ENCODE measurements at places on chromosomes 4 and X. TPM values are rescaled to one million over a fixed set of nuclear protein-coding genes. Genes with fewer than 3 reads are reported as not detected.

DNA sequence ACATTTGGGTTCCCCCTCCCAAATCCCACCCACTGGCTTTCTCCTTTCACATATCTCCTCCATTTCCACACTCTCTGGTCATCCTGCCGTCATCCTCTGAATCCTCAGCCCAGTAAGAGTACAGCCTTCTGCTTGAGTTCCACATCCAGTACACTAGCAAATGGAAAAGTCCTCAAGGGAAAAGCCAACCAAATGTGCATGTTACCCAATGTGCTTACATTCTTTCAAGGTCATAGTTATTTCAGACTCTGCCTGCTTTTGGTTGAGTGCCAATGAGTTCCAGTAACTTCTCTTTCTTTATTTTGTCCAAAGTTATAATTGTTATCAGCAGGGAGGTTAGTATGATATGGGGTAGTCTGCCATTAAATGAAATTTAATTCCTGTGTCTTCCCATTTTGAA, 78.1 kb downstream of the SRPX start:
- DNase-seq = no peak

DNA sequence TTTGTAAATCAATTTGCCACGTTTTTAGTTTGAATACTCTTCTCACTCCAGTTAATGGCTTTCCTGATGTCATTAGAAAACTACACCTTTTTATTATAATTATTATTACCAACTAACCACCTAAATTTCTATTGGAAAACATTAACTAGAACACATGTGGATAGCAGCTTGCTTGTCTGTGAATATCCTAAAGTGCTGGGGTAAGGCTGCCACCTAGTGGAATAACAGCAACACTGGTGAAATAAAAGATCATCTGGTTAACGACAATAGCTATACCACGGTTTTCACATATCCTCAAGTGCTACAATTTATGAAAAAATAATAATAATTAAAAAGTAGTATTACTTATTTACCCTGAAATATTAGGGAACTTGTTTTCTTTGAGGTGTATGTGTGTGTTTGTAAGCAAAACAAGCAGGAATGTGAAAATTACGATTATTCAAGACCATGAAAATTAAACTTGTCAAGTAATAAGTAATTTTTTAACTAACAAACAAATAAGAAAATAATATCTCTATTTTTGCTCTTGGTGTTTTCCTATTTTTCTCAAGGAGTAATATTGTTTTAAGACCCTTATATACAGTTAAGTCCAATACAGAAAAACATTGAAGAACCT, 130.1 kb upstream of the TECRL start:
- no peak for DNase-seq

DNA sequence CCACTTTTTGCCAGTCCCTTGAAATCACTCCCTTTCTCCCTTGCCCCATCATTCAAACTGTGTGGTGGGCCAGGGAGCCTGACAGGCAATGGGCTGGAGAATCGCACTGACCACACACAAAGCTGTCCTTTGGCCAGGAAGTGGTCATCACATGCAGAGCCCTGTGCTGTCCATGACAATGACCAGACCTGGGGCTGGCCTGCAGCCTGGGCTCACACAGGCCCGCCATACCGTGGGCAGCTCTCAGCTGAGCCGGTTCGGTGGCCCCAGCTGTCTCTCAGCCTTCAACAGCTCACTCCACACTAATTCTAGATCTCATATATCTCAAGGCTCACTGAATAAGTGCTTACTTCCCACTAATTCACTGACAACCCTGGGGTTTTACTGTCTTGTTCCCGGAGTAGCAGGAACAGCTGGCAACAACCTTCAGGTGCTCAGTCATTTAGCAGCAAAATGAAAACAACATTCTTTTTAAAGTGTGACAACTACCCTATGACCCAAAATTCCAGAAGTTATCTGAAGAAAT, 48.0 kb downstream of the USP46 start:
- no peak for DNase-seq

GRCh38 chr4:99885063-99885664, 9.1 kb downstream of the LAMTOR3 start:
- peak; percentile 5 for DNase-seq

Gene GPC3
- total RNA-seq = 0.92 TPM

Data from T-cell (primary cell).